ENCODE measurements at places on chromosomes 2 and 18.

- DNase-seq, result peak; percentile 28
Measured at GRCh38 chr18:12838178-12838634, 45.8 kb downstream of the PTPN2 start.

GRCh38 chr2:12921321-12921720 lies 204.6 kb downstream of the TRIB2 start:
- DNase-seq, result no peak

GRCh38 chr2:45962177-45962921 lies 310.9 kb downstream of the PRKCE start:
- DNase-seq, result peak; percentile 85

GRCh38 chr2:21486445-21486844 lies 362.7 kb downstream of the TDRD15 start:
- no peak for DNase-seq

DNA sequence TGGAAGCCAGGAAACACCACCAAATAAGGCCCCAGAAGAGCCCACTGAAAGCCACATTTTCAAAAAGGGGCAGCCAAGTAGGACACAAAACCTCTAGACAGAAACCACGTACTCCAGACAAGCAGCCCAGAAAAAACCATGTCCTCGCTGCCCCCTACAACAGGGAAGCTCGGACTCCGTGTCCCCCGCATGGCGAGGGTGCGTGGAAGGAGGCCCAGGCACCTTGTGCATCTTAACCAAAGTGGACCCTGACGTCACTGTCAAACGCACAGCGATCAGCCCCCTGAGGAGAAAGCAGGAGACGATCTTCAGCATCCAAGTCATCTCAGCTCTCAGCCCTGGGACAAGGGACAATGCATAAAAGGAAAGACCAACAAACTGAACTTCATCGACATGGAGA lies 168.4 kb downstream of the EIPR1 start:
- no peak for DNase-seq

GRCh38 chr2:60079562-60079961 lies 473.9 kb downstream of the BCL11A start:
- no peak for DNase-seq

DNA sequence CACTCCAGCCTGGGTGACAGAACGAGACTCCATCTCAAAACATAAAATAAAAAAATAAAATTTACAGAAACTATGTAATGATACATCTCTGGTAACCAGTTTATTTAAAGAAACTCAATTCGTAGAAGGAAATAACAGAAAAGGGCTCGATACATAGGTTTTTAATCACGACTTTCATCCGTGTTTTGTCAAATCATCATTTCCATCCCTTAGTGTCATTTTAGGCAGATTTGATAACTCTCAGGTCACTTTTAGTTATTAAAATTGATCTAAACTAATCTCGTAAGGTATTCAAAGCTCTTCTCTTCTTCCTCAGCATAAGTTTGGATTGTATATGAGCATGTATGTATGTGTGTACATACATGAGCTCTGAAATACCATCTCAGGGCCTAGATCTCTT lies 59.3 kb upstream of the SPTBN1 start:
- DNase-seq, result no peak
